Germinal center (tissue), 1 donor: ENCODE measurements at places on chromosomes 3 and 15.
A peak's percentile ranks its signal among the peaks of the same experiment; 100 is the strongest.

DNA sequence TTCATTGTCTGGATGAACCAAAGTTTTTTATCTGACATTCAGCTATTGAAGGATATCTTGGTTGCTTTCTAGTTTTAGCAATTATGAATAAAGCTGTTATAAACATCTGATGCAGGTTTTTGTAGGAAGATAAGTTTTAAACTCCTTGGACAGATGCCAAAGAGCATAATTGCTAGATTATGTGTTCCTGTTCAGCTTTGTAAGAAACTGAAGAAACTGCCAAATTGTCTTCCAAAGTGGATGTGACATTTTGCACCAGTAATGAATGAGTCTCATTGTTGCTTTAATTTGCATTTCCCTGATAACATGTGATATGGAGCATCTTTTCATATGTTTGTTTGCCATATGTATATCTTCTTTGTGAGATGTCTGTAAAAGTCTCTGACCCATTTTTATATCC is 239.9 kb upstream of the TTC14 start:
- DNase-seq = no peak

GRCh38 chr3:127170814-127171213 is 22.1 kb upstream of the PRR23E start:
- DNase-seq = no peak

DNA sequence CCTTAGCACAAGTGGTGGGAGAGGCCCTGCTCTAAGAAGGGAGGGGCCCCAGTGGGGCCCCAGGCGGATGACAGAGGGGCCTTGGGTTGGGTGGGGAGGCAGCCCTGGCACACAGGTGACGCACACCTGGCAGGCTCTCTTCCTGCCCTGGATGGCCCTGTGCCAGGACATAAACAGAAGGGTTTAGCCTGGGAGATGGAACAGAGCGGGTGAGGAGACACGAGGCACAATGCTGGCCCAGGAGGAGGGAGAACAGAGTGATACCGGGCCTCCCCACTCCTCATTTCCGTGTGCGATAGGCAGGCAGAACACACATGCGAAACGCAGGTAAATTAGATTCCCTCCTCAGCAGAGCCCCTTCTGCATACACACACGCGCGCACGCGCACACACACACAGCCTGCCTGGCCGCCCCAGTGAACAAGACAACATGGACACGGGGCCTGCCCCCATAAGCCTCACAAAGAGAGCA is 39.8 kb downstream of the IDH2 start:
- DNase-seq = no peak

DNA sequence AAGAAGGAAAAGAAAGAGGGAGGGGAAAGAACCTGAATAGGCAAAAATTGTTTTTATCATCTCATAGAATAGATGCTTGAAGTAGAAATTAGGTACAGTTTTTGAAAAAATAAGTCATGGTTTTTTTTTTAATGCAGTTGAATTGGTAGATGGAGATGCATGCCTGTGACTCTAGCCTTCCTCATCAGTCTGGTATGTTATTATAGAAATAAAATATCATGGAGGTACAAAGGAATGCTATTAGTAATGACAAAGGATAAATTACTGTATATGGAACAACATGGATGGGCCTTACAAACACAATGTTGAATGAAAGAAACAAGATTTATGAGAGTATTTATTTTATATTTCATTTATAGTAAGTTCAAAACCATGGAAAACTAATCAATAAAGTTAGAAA is 162.4 kb upstream of the GALNT15 start:
- no peak for DNase-seq

GRCh38 chr3:177362626-177363025 is 165.3 kb upstream of the TBL1XR1 start:
- DNase-seq = no peak

GRCh38 chr15:99232740-99233139 is 16.6 kb downstream of the TTC23 start:
- DNase-seq = no peak

DNA sequence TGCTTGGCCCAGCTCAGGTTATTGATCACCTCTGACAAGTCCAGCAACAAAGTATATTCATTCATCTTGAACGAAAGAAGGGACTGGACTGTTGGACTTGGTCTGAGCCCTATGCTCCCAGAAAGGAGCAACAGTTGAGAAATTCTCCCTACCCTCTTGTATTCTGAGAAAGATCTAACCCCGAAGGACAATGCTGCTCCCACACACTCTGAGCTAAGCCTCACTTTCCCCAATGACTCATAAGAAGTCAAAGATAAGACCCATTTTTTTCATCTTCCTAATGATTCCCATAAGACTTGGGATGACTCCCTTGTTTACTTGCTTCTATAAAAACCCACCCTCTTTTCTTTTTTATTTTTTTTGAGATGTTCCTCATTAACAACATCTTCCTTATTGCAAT is 549.4 kb upstream of the MDFIC2 start:
- DNase-seq = no peak

DNA sequence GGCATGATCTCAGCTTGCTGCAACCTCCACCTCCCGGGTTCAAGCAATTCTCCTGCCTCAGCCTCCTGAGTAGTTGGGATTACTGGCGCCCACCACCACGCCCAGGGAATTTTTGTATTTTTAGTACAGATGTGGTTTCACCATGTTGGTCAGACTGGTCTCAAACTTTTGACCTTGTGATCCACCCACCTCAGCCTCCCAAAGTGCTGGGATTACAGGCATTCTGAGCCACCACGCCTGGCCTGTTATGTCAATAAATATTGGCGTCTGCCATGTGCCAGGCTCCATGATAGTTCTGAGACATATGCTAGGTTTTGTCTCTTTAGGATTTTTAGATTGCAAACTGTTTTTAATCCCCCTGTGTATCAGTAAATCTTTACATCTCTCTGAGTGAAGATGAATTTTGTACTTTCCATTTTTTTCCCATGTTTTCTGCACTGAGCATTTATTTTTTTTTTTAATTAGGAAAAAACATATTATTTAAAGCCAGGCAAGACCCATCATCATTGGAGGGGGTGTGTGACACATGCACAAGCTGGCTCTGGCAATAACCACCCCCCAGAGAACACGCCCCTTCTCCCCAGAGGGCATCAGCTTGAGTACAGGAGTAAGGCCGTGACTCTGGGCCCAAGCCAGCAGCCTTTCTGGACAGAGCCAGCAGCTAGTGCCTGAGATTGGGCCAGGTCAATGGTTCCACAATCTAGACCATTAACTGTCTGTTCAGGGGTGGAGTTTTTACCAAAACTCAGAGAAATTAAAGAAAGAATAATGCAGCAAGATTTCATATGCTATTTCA is 51.0 kb upstream of the ATP1B3 start:
- DNase-seq = no peak

DNA sequence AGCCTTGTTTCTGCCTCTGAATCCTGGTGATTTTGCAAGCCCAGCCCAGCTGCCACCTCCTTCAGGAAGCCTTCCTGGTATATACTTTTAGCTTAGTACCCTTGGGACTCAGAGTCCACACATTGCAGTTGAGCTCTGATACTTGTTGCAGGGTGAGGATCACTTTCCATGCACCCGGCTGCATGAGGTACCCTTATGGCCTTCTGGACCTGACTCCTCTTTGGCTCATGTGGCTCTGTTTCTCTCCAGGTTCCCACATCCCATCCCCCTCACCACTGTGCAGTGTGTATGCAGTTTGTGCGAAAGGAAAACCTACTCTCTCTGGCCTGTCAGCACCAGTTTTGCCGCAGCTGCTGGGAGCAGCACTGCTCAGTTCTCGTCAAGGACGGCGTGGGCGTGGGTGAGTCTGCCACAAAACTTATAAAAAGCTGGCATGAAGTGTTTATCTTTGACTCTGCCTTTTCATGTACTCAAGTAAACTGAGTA is 23.1 kb upstream of the P4HTM start:
- DNase-seq = no peak

DNA sequence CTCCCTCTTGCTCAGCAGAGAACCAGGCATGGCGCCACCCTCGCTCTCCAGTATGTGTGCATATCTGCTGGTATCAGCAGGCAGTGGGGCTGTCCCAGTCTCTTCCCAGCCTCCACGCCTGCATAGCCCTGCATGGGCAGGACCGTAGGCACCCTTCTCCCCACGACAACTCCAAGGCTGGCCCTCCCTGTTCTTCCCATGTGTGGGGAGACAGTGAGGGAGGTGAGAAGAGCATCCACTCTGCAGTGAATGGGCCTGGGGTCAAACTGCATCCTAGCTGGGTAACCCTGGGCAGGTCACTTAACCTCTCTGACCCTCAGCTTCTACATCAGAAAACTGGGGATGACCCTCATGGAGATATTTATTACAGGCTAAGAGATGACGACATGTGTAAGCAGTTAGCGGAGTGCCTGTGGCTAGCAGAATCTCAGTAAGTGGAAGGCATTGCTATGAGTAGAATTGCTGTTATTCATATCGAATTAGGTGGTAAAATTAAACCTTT is 13.3 kb upstream of the SSUH2 start:
- no peak for DNase-seq

DNA sequence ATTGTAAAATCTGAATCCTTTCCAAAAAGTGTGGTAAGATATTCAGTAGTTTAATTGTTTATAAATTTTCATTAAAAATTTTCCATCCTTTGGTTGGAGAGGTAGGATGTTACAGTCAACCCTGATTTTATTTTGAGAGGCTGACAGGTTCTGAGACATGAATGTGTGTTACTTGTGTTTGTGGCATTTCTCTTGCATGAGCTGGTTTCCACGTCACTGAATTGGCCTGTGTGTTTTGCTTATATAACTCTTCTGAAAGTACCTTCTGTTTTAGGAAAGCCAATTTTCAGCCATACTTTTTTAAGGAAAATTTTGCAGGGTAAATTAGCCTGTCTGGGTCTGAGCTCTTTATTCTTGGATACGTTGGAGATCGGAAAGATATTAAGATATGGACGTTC is 30.7 kb downstream of the PXYLP1 start:
- no peak for DNase-seq

DNA sequence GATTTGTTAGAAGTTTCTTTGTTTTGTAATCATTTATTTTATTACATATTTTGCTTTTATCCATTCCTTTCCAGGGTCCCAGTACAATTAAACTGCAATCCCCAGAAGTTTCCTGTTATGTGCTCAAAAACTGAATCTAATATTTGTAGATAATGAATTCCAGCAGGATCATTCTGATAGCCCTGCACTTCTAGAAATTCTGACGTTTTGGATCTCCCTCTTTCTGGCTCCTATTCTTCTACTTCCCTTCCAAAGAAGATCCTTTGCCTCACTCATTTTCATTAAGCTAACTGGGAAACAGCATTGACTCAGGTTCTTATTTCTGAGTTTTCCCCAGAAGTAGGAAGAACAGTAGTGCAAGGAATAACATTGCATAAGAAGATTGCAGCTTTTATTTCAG is 9.9 kb downstream of the P3H2 start:
- DNase-seq = no peak

DNA sequence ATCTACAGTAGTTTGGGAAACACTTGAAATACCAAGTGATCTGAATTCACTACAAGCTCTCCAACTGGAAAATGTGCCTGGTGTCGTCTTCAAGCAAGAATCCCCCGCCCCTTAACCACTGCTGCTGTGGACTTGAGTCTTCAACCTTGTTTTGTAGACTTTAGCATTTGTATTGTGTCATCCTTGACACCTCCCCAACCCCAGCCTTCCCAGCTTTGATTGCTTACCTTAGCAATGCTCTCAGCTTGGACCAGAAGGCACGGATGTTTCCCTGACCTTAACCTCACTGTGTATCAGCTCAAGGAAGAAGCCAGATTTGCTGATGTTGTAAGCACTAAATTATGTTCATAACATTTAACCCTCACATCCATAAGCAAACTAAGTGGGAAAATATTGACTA is 146.4 kb downstream of the IGF1R start:
- no peak for DNase-seq

- no peak for DNase-seq
Measured at GRCh38 chr15:101637516-101637915, 14.7 kb downstream of the TM2D3 start.

DNA sequence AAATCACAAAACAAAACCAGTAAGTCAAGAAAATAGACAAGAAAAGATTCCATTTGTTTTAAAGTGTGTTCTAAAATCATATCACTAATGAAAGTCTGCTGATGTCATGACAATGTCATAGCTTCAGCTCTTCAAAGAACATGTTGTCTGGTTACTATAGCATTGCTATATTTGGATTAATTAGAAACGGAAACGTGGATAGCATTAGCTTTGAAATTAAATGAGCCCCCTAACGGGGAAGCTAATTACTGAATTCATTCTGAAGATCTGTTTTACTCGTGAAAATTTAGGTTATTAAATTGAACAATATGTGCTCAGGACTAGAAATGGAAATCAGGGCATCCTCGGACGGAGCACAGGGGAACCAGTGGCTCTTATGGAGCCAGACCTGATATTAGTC is 316.7 kb upstream of the AGTR1 start:
- DNase-seq = no peak

- no peak for DNase-seq
Measured at GRCh38 chr15:57883701-57884100, 177.2 kb downstream of the POLR2M start.

DNA sequence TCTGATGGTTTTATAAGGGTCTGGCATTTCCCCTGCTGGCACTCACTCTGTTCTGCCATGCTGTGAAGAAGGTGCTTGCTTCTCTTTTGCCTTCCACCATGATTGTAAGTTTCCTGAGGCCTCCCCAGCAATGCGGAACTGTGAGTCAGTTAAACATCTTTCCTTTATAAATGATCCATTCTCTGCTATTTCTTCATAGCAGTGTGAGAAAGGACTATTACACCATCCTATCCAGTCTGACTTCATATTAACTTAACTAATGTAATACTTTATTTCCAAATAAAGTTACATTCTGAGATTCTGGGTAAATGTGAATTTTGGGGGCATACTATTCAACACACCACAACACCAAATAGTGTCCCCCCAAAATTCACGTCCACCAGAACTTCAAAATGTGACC is 22.2 kb upstream of the MAP3K13 start:
- no peak for DNase-seq

GRCh38 chr3:53531749-53532148 is 37.3 kb downstream of the CACNA1D start:
- peak; percentile 21 for DNase-seq

DNA sequence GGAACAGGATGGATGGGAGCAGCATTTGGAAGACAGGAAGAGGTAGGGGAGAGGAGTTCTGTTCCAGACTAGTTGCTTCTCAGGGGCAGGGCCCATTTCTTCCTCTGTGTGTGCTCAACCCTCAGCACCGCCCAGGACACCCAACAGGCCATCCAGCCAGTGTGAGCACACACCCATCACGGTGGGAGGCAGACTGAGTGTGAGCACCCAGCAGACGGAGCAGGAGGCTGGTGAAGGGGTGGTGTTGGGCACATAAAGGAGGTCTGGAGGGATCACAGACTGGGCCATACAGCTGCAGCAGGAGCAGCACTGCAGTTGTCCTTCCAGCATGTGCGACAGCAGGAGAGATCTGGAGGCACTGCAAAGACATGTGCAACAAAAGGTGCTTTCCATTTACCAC is 88.4 kb upstream of the PLXNA1 start:
- no peak for DNase-seq

DNA sequence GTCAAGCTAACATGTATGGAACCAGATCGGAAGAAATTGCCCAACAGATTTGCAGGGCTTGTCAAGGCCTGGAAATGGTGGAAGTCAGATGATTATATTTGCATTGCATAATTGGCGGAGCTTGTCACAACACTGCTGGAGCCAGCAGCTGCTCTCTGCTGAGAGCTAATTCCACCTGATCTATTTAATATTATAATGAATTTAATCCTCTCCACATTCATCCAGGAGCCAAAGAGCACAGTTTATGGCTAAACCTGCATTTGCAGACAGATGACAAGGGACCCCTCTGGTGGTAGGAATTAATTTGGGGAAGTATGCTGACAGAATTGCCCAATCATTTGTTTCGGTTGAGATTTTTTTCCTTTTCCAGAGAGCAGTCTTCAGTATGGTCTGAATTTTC is 730.2 kb downstream of the TUSC7 start:
- no peak for DNase-seq

GRCh38 chr3:31880020-31880419 is 101.0 kb downstream of the OSBPL10 start:
- peak; percentile 58 for DNase-seq
